Osteoblast (primary cell): ENCODE measurements at places on chromosomes 12 and 14.

DNA sequence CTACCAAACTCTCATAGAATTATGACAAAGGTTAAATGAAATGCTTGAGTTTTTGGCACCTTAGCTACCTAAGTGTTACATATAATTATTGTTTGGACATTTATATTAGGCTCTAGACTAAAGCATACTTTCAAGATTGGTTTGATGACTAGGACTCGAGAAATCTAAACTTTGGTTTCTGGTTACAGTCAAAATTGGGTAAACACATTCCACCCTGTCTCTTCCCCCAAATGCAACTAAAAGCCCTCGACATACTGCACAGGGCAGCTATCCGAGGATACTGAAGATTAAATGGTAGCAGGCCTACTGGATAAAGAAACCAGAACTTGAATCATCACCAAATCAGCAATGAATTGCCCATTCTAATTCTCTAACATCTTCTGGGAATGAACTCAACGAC is 369.1 kb downstream of the PRKD1 start:
- peak overlapping the region; percentile 6 for H3K4me3 ChIP-seq
- no peaks in the 10 kb centered on the region for H3K27me3 ChIP-seq
- DNase-seq = peak; percentile 29
- peaks cover 11% of the 10 kb centered on the region for H3K4me1 ChIP-seq
- no peak overlapping the region for H3K27ac ChIP-seq

DNA sequence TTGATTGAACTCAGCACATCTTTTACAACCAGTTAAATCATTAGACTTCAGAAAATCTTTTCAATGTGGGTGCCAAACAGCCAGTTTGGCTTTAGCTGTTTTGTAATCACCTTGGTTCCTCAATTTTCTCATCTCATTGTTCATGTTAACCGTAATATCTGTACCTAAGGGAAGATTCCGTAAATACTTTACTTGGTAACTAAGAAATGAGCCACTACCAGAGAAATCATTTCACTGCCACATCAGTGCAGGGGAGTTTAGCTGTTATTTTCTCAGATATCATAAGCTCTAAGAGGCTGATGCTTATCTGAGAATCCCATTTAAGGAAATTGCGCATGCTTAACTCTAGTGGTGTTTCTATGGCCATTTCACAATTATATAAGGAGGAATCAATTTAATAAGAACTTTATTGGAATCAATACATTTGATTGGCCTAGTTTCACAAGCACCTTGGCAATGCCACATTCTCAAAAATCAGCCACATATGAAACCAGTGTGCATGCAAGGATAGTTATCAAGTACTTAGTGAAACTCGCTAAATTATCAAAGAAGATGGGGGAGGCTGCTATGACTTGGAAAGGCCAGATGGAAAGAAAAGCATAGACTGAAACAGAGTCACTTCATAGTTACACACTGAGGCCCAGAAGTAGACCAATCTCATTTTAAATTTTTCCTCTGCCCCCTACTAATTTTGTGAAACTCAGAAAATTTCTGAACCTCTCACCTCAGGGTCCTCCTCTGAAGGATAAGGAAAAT is 28.1 kb upstream of the IL22 start:
- DNase-seq = no peak
- no peaks in the 10 kb centered on the region for H3K27me3 ChIP-seq
- no peak overlapping the region for H3K27ac ChIP-seq
- no peak overlapping the region for H3K4me3 ChIP-seq
- H3K4me1 ChIP-seq = peaks cover 12% of the 10 kb centered on the region
- H3K36me3 ChIP-seq = no peaks in the 10 kb centered on the region

GRCh38 chr12:119409043-119409442 is 74.5 kb downstream of the CCDC60 start:
- H3K4me3 ChIP-seq = no peak overlapping the region
- H3K4me1 ChIP-seq = no peaks in the 10 kb centered on the region
- no peaks in the 10 kb centered on the region for H3K27me3 ChIP-seq
- H3K36me3 ChIP-seq = no peaks in the 10 kb centered on the region

DNA sequence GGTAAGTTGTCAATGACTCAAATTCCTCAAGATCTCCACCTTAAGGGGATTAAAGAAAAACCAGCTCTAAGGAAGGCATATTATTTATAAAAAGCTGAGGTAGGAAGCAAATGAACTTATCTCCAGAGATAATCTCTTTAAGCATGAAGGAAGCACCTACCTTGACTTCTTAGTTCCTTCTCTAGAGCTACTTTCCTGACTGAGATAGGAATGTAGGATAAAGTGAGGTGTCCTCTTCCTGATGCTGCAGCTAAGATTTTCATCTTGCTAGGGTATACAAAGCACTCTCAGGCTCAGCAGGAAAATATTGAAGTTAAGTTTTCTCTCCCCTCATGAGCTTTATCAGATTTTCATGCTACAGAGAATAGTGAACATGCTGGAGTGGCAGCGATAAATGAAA is 163.0 kb upstream of the E2F7 start:
- H3K4me3 ChIP-seq = no peak overlapping the region
- H3K27me3 ChIP-seq = no peaks in the 10 kb centered on the region
- no peak for DNase-seq
- peaks cover 38% of the 10 kb centered on the region for H3K4me1 ChIP-seq

- H3K27ac ChIP-seq = peak overlapping the region; percentile 18
- peaks cover 2% of the 10 kb centered on the region for H3K4me1 ChIP-seq
- H3K36me3 ChIP-seq = no peaks in the 10 kb centered on the region
- peak; percentile 85 for DNase-seq
These were observed 195.8 kb downstream of the FOXN3 start for GRCh38 chr14:89221109-89221810.

DNA sequence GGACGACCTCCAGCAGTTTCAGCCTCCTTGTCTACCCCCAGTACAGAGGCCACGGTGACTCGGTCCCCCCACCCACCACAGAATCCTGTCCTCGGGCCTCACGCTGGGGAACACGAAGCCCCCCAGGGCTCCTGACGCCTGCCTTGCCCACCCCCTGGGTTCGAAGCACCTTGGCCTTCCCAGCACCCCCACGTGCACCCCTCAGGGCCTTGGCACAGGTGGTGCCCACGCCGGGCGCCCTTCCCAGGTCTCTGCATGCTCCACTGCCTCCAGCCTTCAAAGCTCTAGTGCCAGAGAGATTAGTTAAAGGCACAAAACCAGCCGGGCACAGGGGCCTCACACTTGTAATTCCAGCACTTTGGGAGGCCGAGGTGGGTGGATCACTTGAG is 61.8 kb downstream of the NOC4L start:
- H3K4me3 ChIP-seq = no peak overlapping the region
- no peaks in the 10 kb centered on the region for H3K36me3 ChIP-seq
- no peak overlapping the region for H3K27ac ChIP-seq
- peaks cover 32% of the 10 kb centered on the region for H3K27me3 ChIP-seq
- no peak for DNase-seq

GRCh38 chr14:95330591-95331370 is 11.1 kb upstream of the CLMN start:
- peaks cover 12% of the 10 kb centered on the region for H3K27me3 ChIP-seq
- no peaks in the 10 kb centered on the region for H3K36me3 ChIP-seq
- DNase-seq = no peak

GRCh38 chr12:42021469-42021868 is 123.2 kb downstream of the GXYLT1 start:
- no peak for DNase-seq
- H3K36me3 ChIP-seq = no peaks in the 10 kb centered on the region
- H3K4me3 ChIP-seq = no peak overlapping the region
- H3K27me3 ChIP-seq = peaks cover 4% of the 10 kb centered on the region

DNA sequence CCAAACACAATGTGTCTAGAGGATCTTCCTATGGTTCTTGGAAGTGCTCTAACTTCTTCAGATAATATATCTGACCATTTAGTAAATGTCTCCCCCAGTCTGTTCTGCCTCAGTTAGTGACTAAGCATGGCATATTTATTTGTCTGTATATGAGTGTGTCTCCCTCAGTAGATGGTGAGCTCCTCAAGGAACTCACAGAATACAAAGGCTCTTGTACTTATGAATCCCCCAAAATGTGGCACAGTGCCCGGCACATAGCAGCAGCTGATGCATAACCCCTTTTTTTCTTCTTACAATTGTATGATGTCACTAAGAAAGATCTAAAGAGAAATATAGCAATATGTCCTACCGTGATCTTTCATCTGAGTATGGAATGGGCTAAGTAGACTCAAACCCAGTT is 264.7 kb upstream of the PRICKLE1 start:
- DNase-seq = no peak
- no peaks in the 10 kb centered on the region for H3K27me3 ChIP-seq
- no peaks in the 10 kb centered on the region for H3K36me3 ChIP-seq
- H3K27ac ChIP-seq = no peak overlapping the region
- H3K4me1 ChIP-seq = peaks cover 6% of the 10 kb centered on the region
- no peak overlapping the region for H3K4me3 ChIP-seq

DNA sequence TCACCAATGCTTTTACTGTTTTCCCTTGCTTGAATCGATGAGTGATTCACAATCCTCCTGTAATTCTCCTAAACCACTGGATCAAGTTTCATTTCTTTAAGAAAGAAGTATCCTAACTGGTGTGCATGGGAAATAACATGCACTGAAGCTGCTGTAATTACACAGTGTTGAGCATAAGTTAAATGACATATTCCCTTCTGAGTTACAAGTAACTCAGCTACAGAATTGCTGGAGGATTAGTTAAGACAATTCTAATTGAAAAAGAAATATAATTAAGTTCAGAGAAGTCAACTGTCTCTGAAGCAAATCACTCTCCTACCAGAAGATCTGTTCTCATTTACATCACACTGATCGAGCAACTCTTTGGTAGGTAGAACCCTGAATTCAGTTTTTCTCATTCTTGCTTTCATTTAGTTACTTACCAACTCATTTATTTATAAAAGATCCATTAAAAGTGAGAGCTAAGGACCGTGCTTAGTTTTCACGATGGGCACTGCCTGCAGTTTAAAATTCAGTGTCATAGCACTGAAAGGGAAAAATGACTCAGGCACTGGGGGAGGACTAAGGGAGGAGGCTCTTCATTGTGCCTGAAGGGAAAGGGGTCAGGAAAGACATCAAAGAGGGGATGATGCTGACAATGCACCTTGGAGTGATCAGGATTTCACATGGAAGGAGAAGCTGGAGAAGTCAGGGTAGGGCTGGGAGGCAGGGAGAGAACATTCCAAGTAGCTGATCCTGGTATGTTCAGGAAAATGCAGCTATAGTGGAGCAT is 327.2 kb downstream of the EMP1 start:
- no peaks in the 10 kb centered on the region for H3K36me3 ChIP-seq
- DNase-seq = no peak
- H3K4me3 ChIP-seq = no peak overlapping the region
- no peak overlapping the region for H3K27ac ChIP-seq

- no peaks in the 10 kb centered on the region for H3K36me3 ChIP-seq
- H3K4me3 ChIP-seq = no peak overlapping the region
- H3K27ac ChIP-seq = no peak overlapping the region
- no peak for DNase-seq
- peaks cover 13% of the 10 kb centered on the region for H3K4me1 ChIP-seq
These were observed 452.8 kb downstream of the AEBP2 start for GRCh38 chr12:19891936-19892591.

GRCh38 chr12:3069714-3070113 is 7.5 kb upstream of the TSPAN9 start:
- DNase-seq = peak; percentile 37
- no peak overlapping the region for H3K4me3 ChIP-seq
- peaks cover 5% of the 10 kb centered on the region for H3K4me1 ChIP-seq
- H3K27ac ChIP-seq = no peak overlapping the region
- H3K36me3 ChIP-seq = no peaks in the 10 kb centered on the region

DNA sequence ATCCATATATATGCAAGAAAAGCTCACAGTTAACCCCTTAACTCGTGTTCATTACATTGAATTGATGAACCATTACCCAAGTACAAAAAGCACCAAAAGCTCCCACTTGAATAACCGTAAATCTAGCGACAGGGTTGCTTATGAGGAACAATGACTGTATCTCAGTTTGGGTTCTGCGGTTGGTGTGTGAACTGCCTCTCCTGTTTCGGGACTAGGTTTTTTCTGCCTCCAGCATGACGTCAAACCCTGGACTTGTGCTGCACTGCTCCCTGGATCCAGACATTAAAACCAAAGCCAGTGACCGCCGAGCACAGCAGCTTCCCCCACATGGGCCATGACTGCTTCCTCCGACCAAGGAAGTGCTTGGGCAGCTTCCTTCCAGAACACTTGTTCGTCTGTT is 77.7 kb downstream of the SETD3 start:
- no peaks in the 10 kb centered on the region for H3K27me3 ChIP-seq
- peaks cover 40% of the 10 kb centered on the region for H3K36me3 ChIP-seq
- H3K27ac ChIP-seq = no peak overlapping the region
- DNase-seq = no peak

DNA sequence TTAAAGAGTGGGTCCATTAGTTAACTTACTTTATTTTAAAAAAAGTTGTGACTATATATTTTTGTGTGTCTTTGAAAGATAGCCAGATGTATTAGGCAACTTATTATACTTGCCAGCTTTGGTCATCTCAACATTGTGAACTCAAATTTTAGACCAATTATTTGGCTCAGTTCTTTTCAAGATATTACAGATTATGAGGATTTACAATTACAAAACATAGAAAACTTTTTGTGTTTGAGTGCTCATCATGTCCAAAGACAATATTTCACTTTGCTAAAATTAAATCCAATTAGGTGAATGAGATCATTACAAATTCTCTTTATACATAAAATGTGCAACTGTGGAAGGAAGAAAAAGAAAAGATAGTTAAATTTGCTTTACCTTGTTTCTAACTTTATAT is 18.3 kb upstream of the PDE3A start:
- H3K4me1 ChIP-seq = peaks cover 14% of the 10 kb centered on the region
- H3K4me3 ChIP-seq = peak overlapping the region; percentile 24
- no peak for DNase-seq
- H3K27ac ChIP-seq = peak overlapping the region; percentile 90
- H3K36me3 ChIP-seq = no peaks in the 10 kb centered on the region
- no peaks in the 10 kb centered on the region for H3K27me3 ChIP-seq

GRCh38 chr12:3752741-3753486 is at the start of gene CRACR2A:
TSS of gene CRACR2A (minus strand) at chr12:3753109. CDS start at chr12:3696999, 56,110 bp downstream.
- no peaks in the 10 kb centered on the region for H3K27me3 ChIP-seq
- H3K27ac ChIP-seq = peak within 1 kb of the TSS; percentile 69
- peak within 1 kb of the TSS; percentile 75 for H3K4me3 ChIP-seq
- peak; percentile 95 for DNase-seq
- H3K4me1 ChIP-seq = peaks cover 26% of the 10 kb centered on the region
- no peaks in the 10 kb centered on the region for H3K36me3 ChIP-seq

- H3K4me3 ChIP-seq = no peak overlapping the region
- no peaks in the 10 kb centered on the region for H3K27me3 ChIP-seq
- no peaks in the 10 kb centered on the region for H3K36me3 ChIP-seq
- no peak for DNase-seq
These were observed 28.1 kb downstream of the BTBD7 start for GRCh38 chr14:93304771-93305170.

- peak overlapping the region; percentile 98 for H3K27ac ChIP-seq
- no peak overlapping the region for H3K4me3 ChIP-seq
- no peaks in the 10 kb centered on the region for H3K27me3 ChIP-seq
- no peak for DNase-seq
These were observed 18.3 kb upstream of the SLC38A2 start for GRCh38 chr12:46390881-46391280.

DNA sequence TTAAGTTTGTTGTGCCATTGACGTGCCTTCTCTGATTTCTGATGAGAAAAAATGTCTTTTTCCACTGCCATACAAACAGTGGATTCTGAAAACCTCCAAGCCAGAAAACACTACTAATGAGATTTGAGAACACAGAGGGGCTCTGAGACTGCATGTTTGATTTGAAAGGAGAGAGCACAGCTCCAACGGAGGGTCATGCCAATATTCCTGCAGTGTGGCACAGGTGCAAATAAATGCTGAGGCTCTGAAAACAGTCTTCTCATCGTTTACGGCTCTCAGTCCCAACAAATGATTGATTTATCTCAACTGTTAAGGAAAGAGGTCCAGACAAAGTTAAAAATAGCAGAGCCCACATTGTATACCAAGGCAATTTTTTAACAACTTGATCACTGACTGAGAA is 128.7 kb downstream of the KCNH5 start:
- no peak for DNase-seq
- H3K4me1 ChIP-seq = no peaks in the 10 kb centered on the region
- H3K27me3 ChIP-seq = no peaks in the 10 kb centered on the region
- H3K4me3 ChIP-seq = no peak overlapping the region
- no peaks in the 10 kb centered on the region for H3K36me3 ChIP-seq
